Iris pigment epithelial cell (primary cell): ENCODE measurements at places on chromosomes 12 and 14.

DNA sequence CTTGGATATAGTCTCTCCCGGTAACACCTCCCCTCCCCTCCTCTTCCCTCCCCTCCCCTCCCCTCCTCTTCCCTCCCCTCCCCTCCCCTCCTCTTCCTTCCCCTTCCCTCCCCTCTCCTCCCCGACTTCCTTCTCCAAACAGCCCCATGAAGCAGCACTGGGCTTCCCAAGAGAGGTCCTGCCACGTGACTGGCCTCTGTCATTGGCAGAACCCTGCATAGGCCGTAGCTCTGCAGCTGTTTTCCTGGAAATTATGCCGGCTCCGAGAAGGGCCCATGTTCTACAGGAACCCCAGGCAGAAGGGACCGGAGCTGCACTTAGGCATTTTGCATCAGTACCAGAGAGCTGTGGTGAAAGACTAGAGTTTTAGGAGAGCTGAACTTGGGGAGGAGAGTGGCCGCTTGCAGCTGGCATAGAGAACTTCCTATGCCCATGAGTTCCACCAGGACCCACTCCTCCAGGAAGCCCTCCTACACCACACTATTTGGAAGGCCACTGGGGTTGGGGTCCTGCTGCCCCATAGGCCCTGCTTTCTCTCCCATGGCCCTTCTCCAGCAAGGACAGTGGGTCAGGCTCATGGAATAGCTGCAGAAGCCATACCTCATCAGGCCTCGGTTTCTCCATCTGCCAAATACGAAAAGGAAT, 5.1 kb upstream of the TNFAIP2 start:
- no peak for DNase-seq

DNA sequence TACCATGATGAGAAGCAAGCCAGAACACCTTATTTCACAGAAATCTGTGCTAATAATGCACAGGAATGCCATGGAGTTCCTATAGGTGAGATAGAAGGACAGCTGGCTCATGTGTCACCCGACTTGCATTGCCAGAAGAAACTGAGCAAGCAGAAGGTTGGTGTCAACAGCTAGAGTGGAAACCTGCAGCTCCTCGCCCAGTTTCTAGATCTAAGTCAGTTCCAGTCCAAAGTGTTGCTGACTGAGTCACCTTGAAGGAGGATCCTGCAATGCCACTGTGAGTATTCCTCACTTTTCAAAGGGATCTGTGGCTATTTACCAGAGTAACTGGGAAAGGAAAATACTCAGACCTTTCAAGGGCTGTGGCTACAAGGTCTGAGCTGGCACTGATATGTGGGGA, 17.1 kb downstream of the CDKL1 start:
- no peak for DNase-seq

GRCh38 chr14:23209651-23210423, 26.4 kb upstream of the SLC7A8 start:
- peak; percentile 93 for DNase-seq

DNA sequence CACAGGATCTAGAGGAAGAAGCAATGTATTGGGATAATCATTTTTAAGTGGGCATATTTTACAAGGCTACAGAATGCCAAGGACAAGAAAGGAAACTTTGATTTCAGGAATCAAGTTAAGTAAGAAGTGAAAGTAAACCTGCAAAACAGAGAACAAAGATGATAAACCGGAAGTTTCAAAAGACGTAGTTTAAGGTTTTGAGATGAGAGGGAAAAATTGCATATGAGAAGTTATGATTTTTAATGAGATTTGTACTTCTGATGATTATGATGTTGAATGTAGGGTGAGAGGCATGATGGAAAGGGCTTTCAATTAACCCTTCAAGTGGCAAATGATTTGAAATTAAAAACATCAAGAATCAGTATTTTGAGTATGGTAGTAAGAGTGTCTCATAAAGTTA, 134.9 kb downstream of the CAPZA3 start:
- no peak for DNase-seq

GRCh38 chr12:16361142-16361783, 13.8 kb downstream of the MGST1 start:
- DNase-seq, result no peak

DNA sequence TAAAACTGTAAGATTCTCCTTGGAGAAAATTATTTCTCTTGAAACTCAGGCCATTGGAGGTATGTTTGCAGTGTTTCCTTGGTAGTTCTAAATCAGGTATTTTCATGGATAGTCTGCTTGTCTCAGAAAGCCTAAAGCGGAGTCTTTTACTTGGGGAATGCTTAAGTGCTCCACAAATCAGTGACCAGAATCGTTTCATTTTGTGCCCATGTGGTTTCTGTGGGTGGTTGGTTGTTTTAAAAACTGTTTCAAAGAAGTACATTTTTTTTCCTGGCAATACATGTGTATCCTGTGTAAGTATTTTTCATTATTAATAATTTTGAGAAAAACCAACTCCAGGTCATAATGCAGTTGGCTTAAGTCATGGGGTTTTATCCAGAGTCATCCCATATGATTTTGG, 33.6 kb downstream of the CCDC91 start:
- DNase-seq, result no peak
